Activated CD4-positive, CD25-positive, alpha-beta regulatory T cell treated with anti-CD3 and anti-CD28 coated beads, Interleukin-2, amount 50 U/mL, for 24 hours (primary cell): ENCODE measurements at places on chromosomes 12 and 14.

DNA sequence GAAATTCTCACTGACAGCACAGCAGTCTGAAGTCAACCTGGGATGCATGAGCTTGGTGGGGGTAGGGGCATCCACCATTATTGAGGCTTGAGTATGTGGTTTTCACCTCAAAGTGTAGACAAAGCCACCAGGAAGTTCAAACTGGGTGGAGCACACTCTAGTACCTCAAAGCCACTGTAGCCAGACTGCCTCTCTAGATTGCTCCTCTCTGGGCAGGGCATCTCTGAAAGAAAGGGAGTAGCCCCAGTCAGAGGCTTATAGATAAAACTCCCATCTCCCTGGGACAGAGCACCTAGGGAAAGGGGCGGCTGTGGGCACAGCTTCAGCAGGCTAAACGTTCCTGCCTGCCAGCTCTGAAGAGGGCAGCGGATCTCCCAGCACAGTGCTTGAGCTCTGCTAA, 143.0 kb downstream of the KITLG start:
- no peak for ATAC-seq

DNA sequence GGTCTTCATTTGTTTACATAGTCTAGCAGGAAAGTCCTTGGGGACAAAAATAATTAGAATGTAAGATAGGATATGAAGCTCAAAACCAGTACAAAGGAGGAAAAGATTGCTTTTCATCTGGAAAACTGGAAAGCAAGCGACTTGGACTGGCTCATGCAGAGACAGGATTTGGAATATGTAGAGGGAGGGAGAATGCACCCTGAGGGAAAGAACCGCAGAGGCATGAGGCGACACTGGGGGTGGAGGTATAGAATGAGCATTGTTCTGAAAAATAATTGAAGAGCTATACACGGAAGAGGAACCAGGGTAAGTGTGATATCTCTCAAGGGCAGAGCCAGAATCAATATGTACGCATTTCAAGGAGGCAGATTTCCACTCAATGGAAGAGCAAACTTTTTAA, 85.5 kb downstream of the PLEKHG3 start:
- ATAC-seq = no peak

GRCh38 chr12:43863770-43864366, 28.0 kb downstream of the TMEM117 start:
- no peak for ATAC-seq

DNA sequence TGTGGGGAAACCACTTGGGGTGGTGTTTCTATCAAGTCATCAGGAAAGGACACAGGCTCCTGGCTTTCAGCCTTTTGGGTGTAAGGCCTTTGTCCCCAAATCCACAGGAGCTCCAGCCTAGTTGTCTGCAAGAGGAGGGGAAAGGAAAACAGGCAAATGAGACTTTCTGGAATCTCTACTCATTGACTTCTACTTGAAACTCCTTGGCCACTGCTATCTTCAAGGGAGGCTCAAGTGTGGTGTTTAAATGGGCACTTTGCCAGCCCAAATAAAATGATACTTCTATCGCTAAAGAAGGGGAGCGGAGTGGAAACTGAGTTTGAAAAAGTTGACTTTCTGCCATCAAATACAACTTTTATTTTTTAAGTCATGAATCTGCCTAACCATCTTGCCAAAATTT, 445.9 kb upstream of the RGS6 start:
- no peak for ATAC-seq

DNA sequence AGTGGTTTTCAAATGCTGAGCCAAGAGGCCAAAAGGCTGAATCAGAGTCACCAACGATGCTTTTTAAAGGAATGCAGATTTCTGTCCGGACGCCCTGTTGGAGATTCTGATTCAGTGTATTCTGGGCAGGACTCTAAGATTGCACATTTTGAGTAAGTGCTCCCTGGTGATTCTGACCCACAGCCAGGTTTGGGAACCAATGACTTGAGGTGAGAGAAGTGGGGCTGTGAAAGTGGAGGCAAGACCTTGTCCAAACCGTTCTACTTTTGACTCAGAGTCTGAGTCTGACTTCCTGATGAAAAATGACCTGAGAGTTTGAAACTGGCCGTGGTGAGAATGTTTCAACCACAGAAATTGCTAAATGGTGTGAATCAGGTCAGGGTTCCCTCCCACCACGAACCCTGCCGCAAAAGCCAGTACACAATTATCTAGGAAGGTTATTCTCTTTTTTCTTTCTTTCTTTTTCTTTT, 90.2 kb downstream of the NTN4 start:
- no peak for ATAC-seq

- ATAC-seq = no peak
These were observed 13.3 kb upstream of the OAS3 start for GRCh38 chr12:112924986-112925385.
